ENCODE measurements at places on chromosomes 2 and 18. TPM values are rescaled to one million over a fixed set of nuclear protein-coding genes. Genes with fewer than 3 reads are reported as not detected.

RAB31 gene
- 1.1 TPM for total RNA-seq

RAB6C gene
- not detected for total RNA-seq

TNFAIP6 gene
- not detected for total RNA-seq

IGFBP5 gene
- not detected for total RNA-seq

COL5A2 gene
- total RNA-seq, result 0.52 TPM

IL36B gene
- not detected for total RNA-seq

LINC00305 gene
- not detected for total RNA-seq

CCDC85A gene
- total RNA-seq, result not detected

KYNU gene
- total RNA-seq, result not detected

GALR1 gene
- not detected for total RNA-seq

CCDC74A gene
- total RNA-seq, result 1.9 TPM

OTOS gene
- not detected for total RNA-seq

ZBTB7C gene
- total RNA-seq, result 0.11 TPM

SPP2 gene
- total RNA-seq, result not detected

PSMG2 gene
- 113 TPM for total RNA-seq

NMUR1 gene
- total RNA-seq, result 8.1 TPM

FBXO41 gene
- total RNA-seq, result 16.2 TPM

FIGN gene
- total RNA-seq, result not detected

TNFRSF11A gene
- 29.6 TPM for total RNA-seq

CDK5R2 gene
- not detected for total RNA-seq
